Thyroid gland (tissue), 4 donors: ENCODE measurements at places on chromosomes 1 and 21.

GRCh38 chr1:110800079-110800478 is 72.9 kb upstream of the CD53 start:
- H3K36me3 ChIP-seq, result no peaks in the 10 kb centered on the region
- DNase-seq, result no peak
- H3K4me1 ChIP-seq, result no peaks in the 10 kb centered on the region
- H3K27ac ChIP-seq, result no peak overlapping the region
- H3K27me3 ChIP-seq, result no peaks in the 10 kb centered on the region

DNA sequence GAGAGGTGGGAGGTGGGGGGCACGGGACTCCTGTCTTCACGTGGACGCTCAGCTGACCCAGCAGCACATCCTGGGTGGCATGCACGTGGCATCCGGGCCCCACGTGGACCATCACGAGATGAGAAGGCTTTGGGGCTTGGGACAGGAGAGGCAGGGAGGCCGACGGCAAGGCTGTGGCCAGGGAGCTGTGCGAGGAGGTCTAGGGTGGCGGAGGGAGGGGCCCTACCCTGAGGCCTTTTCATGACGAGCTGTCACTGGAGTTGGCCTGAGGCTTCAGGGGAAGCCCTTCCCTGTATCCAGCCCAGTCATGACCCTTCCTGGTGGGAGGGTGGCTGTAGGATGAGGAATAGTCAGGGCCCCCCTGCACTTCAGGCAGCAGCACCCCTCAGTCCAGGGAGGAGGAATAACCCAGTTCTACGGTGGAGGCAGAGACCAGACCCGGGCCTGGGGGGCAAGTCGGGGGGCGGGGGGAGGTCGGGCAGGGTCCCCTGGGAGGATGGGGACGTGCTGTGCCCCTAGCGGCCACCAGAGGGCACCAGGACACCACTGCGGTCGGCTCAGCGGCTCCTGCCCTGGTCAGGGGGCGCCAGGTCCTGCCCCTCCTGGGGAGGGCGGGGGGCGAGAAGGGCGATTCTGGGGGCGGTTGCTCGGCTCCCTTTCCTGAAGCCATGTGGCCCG is 2.0 kb upstream of the PERM1 start:
- H3K36me3 ChIP-seq, result no peaks in the 10 kb centered on the region
- DNase-seq, result peak; percentile 40
- no peaks in the 10 kb centered on the region for H3K27me3 ChIP-seq

GRCh38 chr1:27058966-27059669 is 46.5 kb upstream of the TENT5B start:
- no peaks in the 10 kb centered on the region for H3K36me3 ChIP-seq
- no peaks in the 10 kb centered on the region for H3K4me1 ChIP-seq
- no peak overlapping the region for H3K27ac ChIP-seq
- no peak for DNase-seq
- no peak overlapping the region for H3K4me3 ChIP-seq

DNA sequence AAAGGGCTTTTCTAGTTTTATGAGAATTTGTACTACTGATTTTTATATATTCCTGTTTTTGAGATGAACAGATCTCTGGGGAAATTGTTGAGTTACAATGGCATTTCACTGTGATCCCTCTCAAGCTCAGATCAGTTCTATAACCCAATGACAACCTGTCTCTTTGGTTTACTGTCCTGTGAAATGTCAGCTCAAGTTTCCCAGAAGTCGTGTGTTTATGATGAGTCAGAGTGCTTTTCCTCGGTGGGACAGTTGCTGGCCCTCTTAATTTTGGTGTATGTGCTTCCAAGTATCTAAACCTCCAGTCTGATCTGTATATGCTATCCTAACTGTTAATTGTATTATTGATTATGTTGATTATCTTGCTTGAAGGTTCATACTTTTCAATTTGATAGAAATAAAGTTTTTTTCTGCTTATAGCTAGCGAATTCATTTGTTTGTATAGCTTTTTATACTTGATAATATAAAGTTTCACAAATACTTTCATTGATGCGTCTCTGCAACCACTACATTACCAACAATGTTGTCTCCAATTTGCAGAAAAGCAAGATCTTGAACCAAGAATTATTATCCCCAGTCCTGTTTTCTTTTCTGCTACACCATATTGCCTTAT is 77.5 kb upstream of the DNAJC6 start:
- H3K36me3 ChIP-seq, result no peaks in the 10 kb centered on the region
- no peaks in the 10 kb centered on the region for H3K27me3 ChIP-seq
- H3K27ac ChIP-seq, result no peak overlapping the region
- no peak overlapping the region for H3K4me3 ChIP-seq

GRCh38 chr1:46081206-46081605 is 51.2 kb downstream of the PIK3R3 start:
- peaks cover 6% of the 10 kb centered on the region for H3K4me1 ChIP-seq
- no peaks in the 10 kb centered on the region for H3K36me3 ChIP-seq
- no peak overlapping the region for H3K4me3 ChIP-seq
- no peaks in the 10 kb centered on the region for H3K27me3 ChIP-seq
- DNase-seq, result no peak

GRCh38 chr1:12047120-12047876 is 15.8 kb upstream of the TNFRSF8 start:
- no peak overlapping the region for H3K4me3 ChIP-seq
- no peaks in the 10 kb centered on the region for H3K4me1 ChIP-seq
- H3K27ac ChIP-seq, result no peak overlapping the region
- H3K27me3 ChIP-seq, result no peaks in the 10 kb centered on the region
- no peaks in the 10 kb centered on the region for H3K36me3 ChIP-seq

- H3K27ac ChIP-seq, result no peak overlapping the region
- H3K27me3 ChIP-seq, result no peaks in the 10 kb centered on the region
- H3K4me1 ChIP-seq, result peaks cover 7% of the 10 kb centered on the region
- DNase-seq, result no peak
Observed at GRCh38 chr1:48073798-48074530, 76.8 kb upstream of the TRABD2B start.

GRCh38 chr1:116151739-116152576 is 40.8 kb downstream of the MAB21L3 start:
- peak; percentile 76 for DNase-seq
- peaks cover 8% of the 10 kb centered on the region for H3K4me1 ChIP-seq
- no peaks in the 10 kb centered on the region for H3K36me3 ChIP-seq

DNA sequence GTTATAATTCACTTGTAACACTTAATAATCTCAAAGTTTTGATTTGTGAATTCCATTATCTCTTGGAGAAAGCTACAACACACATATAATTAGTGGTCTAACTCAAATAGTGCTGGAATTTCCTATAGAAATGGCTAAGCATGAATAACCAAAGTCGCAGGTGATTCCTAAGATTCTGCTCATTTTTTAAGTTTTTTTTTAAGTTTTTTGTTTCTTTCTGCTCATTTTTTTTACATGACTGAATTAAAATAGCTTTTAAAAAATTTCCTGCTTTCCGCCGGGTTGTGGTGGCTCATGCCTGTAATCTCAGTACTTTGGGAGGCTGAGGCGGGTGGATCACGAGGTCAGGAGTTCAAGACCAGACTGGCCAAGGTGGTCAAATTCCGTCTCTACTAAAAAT is 90.4 kb downstream of the APP start:
- no peak overlapping the region for H3K4me3 ChIP-seq
- no peaks in the 10 kb centered on the region for H3K4me1 ChIP-seq
- H3K27me3 ChIP-seq, result no peaks in the 10 kb centered on the region
- DNase-seq, result no peak
- H3K27ac ChIP-seq, result no peak overlapping the region

GRCh38 chr1:76130992-76131391 is 56.4 kb downstream of the ST6GALNAC3 start:
- no peaks in the 10 kb centered on the region for H3K27me3 ChIP-seq
- no peaks in the 10 kb centered on the region for H3K4me1 ChIP-seq
- H3K27ac ChIP-seq, result no peak overlapping the region
- no peak overlapping the region for H3K4me3 ChIP-seq
- DNase-seq, result no peak

DNA sequence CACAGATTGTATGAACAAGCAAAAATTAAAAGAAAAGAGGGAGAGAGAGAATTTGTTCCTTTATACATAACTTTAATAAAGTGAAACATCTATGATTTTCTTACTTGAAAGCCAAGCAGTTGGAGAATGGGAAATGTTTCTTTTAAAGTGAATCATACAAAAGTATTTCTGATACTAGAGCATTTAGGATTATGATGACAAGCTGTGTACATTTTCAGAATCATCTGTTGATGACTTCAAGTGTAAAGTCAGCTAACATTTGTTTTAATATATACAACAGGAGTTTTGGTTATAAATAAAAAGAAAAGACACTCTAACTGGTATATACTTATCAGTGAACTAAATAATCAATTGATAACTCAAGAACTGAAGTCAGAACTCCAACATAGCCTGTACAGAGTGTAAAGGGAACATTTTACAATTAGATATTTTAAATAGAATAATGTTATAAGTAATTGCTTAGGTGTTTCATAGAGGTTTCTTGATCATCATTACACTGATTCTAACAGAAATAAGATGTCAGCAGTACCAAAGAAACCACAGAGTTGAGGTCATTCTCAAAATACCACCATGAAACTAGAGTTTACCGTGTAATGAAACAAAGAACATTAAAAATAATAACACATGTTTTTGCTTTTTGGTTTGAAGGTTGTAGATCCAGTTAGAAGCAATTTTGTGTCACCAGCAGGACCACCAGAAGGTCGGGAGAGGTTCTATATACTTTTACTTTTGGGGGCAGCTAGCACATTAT is 103.4 kb downstream of the COL24A1 start:
- H3K27me3 ChIP-seq, result no peaks in the 10 kb centered on the region
- no peaks in the 10 kb centered on the region for H3K36me3 ChIP-seq
- H3K4me1 ChIP-seq, result no peaks in the 10 kb centered on the region
- no peak for DNase-seq
- H3K4me3 ChIP-seq, result no peak overlapping the region

- no peaks in the 10 kb centered on the region for H3K36me3 ChIP-seq
- H3K4me1 ChIP-seq, result peaks cover 8% of the 10 kb centered on the region
- peak; percentile 60 for DNase-seq
- no peak overlapping the region for H3K4me3 ChIP-seq
Observed at GRCh38 chr1:201184307-201185122, 6.1 kb upstream of the IGFN1 start.

GRCh38 chr1:48750109-48750508 is 26.6 kb downstream of the BEND5 start:
- no peak overlapping the region for H3K27ac ChIP-seq
- H3K27me3 ChIP-seq, result no peaks in the 10 kb centered on the region
- peaks cover 3% of the 10 kb centered on the region for H3K4me1 ChIP-seq
- DNase-seq, result no peak
- H3K4me3 ChIP-seq, result no peak overlapping the region
- H3K36me3 ChIP-seq, result no peaks in the 10 kb centered on the region

DNA sequence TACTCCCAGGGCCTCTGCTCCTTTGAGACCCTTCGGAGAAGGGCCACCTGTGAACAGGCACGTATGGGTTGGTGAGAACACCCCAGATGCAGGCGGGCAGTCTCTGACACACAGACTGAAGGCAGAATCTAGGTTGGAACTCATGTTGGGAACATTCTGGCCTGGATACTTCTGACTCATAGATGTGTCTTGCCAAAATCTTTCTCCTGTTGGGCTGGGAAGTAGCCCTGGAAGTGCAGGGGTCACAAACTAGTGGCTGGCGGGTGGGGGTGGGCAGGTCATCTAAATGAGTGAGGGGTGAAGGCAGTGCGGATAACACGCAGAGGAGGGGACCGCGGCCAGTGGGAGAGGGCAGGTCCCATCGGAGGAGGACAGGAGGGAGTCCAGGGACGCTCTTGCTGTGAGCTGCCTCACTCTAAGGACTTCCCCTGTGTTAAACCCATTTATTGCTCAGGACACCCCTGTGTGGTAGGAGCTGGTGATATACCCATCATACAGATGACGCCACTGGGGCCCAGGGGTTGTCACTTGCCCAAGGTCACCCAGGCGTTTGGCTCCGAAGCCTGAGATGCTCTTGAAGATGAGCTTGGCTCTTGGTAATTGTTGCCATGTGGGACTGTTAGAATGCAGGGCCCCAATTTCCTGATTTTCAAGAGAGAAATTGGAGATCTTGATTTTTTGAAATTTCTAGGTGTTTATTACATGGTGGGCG is 181.0 kb downstream of the PTPRU start:
- no peak overlapping the region for H3K4me3 ChIP-seq
- no peaks in the 10 kb centered on the region for H3K36me3 ChIP-seq
- H3K4me1 ChIP-seq, result no peaks in the 10 kb centered on the region

- H3K27me3 ChIP-seq, result no peaks in the 10 kb centered on the region
- no peak overlapping the region for H3K27ac ChIP-seq
- no peak overlapping the region for H3K4me3 ChIP-seq
- H3K4me1 ChIP-seq, result no peaks in the 10 kb centered on the region
- DNase-seq, result no peak
Observed at GRCh38 chr1:107514841-107515240, 374.0 kb downstream of the NTNG1 start.

GRCh38 chr1:56798053-56798471 is 21.1 kb downstream of the FYB2 start:
- no peaks in the 10 kb centered on the region for H3K36me3 ChIP-seq
- DNase-seq, result no peak
- H3K4me3 ChIP-seq, result no peak overlapping the region
- no peak overlapping the region for H3K27ac ChIP-seq
- H3K4me1 ChIP-seq, result no peaks in the 10 kb centered on the region

GRCh38 chr1:111833334-111833733 is 77.6 kb downstream of the DDX20 start:
- H3K36me3 ChIP-seq, result no peaks in the 10 kb centered on the region
- H3K4me1 ChIP-seq, result no peaks in the 10 kb centered on the region
- DNase-seq, result no peak
- H3K4me3 ChIP-seq, result no peak overlapping the region
- no peaks in the 10 kb centered on the region for H3K27me3 ChIP-seq
